Small intestine (tissue), 16 donors: ENCODE measurements at places on chromosomes 4 and X.

DNA sequence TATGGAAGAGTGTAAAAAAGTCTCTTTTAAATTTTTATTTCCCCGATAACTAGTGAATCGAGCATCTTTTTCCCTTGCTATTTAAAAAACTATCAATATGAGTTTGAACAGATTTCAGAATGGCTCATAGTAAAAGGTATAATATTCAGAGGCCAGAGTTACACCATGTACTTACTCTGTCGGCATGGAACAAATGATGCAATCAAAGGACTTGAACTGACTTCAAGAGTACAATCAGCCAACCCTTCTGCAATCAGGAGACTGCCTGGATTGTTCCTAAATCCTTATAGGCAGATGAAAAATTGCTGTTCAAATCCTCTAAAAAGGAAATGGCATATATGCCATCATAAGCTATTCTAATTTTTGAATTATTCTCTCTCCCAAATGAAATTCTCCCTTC is 273.3 kb downstream of the SH2D1A start:
- no peaks in the 10 kb centered on the region for H3K36me3 ChIP-seq
- no peaks in the 10 kb centered on the region for H3K4me1 ChIP-seq
- no peak for DNase-seq
- no peaks in the 10 kb centered on the region for H3K27me3 ChIP-seq
- no peak overlapping the region for H3K27ac ChIP-seq

GRCh38 chr4:101290654-101291053 is 56.7 kb downstream of the PPP3CA start:
- no peak overlapping the region for H3K27ac ChIP-seq
- no peak for DNase-seq

- no peaks in the 10 kb centered on the region for H3K27me3 ChIP-seq
- no peak overlapping the region for H3K27ac ChIP-seq
- H3K4me1 ChIP-seq, result no peaks in the 10 kb centered on the region
- no peaks in the 10 kb centered on the region for H3K36me3 ChIP-seq
- H3K4me3 ChIP-seq, result no peak overlapping the region
- DNase-seq, result no peak
Observed at GRCh38 chrX:150702966-150703694, 9.9 kb downstream of the MTMR1 start.

GRCh38 chrX:107171369-107172102 is 34.7 kb downstream of the NUP62CL start:
- DNase-seq, result no peak
- no peaks in the 10 kb centered on the region for H3K4me1 ChIP-seq
- H3K27me3 ChIP-seq, result no peaks in the 10 kb centered on the region
- H3K27ac ChIP-seq, result no peak overlapping the region
- H3K4me3 ChIP-seq, result no peak overlapping the region
- no peaks in the 10 kb centered on the region for H3K36me3 ChIP-seq

- no peak for DNase-seq
- H3K36me3 ChIP-seq, result no peaks in the 10 kb centered on the region
- H3K27me3 ChIP-seq, result no peaks in the 10 kb centered on the region
- H3K4me1 ChIP-seq, result no peaks in the 10 kb centered on the region
- H3K4me3 ChIP-seq, result no peak overlapping the region
Observed at GRCh38 chrX:23610495-23610894, 56.8 kb upstream of the PRDX4 start.
